ENCODE measurements at places on chromosomes 4 and X.

GRCh38 chr4:122073615-122074014 lies 78.5 kb upstream of the BLTP1 start:
- no peak for DNase-seq

- no peak for DNase-seq
These were observed 200.0 kb upstream of the NPY2R start for GRCh38 chr4:155008389-155008788.

- DNase-seq, result no peak
These were observed 112.2 kb upstream of the MAP3K15 start for GRCh38 chrX:19627533-19627932.

GRCh38 chrX:698206-698605 lies 67.6 kb downstream of the SHOX start:
- DNase-seq, result no peak

GRCh38 chr4:17058536-17058915 lies 160.1 kb upstream of the LDB2 start:
- no peak for DNase-seq

- DNase-seq, result no peak
These were observed 59.4 kb upstream of the H2AZ1 start for GRCh38 chr4:100009490-100009889.

DNA sequence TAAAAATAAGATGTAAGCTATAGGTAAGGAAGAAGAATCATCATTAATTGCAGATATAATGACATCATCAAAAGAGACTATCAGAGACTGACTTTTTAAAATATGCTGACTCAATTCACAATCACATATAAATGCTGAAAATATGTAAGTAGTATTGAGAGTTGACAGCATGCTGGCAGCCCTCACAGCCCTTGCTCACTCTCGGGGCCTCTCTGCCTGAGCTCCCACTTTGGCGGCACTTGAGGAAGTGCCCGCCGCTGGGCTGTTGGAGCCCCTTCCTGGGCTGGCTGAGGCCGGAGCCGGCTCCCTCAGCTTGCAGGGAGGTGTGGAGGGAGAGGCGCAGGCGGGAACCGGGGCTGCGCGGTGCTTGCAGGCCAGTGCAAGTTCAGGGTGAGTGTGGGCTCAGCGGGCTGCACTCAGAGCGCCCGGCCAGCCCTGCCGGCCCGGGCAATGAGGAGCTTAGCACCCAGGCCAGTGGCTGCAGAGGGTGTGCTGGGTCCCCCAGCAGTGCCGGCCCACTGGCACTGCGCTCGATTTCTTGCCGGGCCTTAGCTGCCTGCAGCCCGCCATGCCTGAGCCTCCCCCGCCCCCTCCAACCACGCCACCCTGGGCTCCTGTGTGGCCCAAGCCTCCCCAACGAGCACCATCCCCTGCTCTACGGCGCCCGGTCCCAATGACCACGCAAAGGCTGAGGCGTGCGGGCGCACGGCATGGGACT lies 68.9 kb downstream of the RAB28 start:
- DNase-seq, result no peak

GRCh38 chr4:137083571-137084135 lies 448.6 kb downstream of the PCDH18 start:
- DNase-seq, result no peak

DNA sequence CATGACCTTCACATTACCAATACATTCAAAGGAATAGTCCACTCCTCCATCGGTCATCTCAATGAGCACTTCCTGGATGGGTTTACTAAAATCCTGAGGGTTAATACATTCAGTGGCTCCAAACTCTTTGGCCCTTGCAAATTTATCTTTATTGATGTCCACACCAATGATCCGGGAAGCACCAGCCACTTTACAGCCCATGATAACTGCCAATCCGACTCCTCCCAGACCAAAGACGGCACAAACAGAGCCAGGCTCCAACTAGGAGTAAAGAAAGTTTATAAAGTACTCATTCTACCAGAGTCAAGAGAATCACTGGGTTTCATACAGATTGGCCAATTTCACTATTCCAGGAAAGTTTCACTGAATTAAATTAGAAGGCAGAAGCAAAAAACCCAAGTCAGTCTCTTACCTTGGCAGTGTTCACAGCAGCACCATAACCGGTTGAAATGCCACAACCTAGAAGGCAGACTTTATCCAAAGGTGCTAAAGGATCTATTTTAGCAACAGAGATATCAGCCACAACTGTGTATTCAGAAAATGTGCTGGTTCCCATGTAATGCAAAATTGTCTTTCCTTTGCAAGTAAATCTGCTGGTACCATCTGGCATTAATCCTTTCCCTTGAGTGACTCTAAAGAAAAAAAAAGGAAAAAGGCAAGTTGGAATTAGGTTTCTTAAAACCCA lies 12.2 kb downstream of the ADH5 start:
- DNase-seq, result no peak
